ENCODE measurements at places on chromosomes 12 and 14.

GRCh38 chr14:86756521-86757190, 1226.7 kb downstream of the FLRT2 start:
- no peak for DNase-seq

GRCh38 chr14:72939630-72940029, 13.4 kb downstream of the DCAF4 start:
- DNase-seq: no peak

- DNase-seq: no peak
Observed at GRCh38 chr14:88276923-88277596, 46.0 kb downstream of the KCNK10 start.

DNA sequence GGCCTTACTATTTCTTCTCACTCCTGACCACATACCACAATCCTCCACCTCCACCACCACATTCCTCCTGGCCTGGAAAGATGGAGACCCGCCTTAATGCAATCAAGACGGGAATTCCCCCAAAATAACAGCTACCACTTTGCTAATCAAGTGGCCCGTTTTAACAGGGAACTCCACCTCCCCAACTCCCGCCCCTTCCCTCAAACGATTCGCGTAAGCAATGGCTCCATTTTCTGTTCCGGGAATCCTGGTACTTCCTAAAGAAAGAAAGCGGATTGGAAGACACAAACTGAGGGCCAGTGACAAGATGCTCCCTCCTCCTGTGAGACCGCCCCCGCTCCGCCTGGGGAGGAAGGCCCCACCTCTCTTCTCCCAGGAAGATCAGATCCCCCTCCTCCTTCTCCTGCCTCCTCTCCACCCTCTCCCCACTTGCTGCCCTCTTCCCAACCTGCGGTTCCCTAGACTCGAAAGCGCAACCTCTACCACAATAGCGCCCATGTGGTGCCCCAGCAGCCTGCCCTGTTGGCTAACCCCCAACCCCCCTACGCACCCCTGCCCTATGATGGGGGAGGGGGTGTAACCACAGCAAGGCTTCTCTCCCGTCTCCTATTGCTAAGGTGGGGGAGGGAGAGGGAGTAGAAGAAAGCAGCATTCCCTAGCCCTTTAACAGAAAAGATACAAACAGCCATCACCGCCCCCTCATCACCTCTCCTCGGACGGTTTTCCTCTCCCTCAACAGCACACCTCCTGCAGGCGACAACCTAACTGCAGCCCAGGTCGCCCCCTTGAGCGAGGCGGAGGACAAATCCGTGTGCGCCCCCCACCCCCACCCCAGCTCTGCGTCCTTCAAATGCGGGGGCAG, 777 bp downstream of the ARF3 start:
- DNase-seq: no peak

DNA sequence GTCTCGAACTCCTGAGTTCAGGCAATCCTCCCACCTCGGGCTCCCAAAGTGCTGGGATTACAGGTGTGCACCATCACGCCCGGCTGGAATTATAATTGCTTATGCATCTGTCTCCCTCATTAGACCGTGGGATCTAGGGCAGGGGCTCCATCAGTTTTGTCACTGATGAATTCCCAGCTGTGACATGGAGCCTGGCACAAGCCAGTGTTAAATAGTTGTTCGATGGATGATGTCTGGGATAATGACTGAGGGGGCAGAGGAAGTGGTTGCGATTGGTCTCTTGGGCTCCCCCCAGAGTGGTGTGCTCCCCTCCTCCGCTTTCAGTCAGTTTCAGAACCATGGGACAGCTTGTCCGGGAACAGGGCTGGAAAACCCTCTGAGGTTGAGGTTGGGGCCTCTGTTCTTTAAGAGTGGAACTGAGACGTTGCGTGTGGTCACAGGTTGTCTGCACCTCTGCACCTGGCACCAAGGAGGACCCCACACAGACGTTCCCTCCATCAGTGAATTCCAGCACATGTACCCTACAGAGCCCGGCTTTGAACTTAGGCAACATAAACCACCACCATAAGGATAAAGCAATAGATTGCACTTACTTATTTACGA, 30.8 kb upstream of the BATF start:
- DNase-seq: no peak

DNA sequence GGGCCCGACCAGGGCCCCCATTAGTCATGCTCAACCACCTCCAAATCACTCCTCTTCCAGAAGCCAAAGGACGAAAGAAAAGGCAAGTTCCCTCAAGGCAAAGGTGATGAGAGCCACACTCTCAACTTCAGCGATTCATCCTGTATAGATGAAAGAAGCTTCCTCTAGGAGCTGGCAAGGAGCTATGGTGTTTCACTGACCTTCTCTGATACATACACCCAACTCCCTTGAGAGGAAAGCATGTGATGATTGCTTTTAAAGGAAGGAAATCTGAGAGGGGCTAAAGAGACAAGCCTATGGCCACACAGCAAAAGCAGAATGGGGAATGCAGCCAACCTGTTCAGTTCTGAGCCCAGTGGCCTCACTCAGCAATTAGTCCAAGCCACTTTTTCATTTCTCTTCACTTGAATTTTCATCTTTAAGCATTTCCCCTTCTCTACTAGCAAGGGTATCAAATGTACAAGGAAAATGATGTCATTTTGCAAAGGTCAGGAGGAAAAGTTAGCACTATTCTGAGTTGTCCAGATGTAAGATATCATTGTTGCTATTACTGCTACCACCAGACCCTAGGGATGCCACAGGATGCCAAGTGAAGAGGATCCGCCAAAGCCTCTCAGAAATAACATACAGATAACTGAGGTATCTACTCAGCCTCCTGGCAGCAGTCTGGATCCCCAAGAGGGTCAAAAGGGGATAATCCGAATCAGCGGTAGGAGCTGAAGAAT, 82.5 kb downstream of the MAP3K9 start:
- no peak for DNase-seq

DNA sequence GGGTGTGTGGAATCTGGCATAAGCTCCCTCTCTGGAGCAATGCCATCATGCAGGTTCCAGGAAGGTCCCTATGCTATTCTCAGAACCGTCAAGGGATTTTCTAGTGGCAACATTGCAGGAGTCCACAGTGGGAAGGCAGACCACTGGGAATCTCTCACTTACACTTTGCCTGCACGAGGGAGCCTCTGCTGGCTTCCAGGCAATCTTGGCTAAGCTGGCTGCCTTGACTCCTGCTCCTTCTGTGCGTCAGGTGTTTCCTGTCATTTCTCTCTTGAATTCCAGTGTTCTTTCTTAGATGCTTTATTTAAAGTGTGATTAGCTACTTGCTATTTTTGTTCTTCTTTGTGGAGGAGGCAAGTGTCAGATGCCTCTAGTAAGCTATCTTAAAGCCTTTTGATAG, 414.0 kb upstream of the ATP2B1 start:
- no peak for DNase-seq

GRCh38 chr12:121578230-121579189, 2.3 kb downstream of the KDM2B start:
- no peak for DNase-seq

- DNase-seq: no peak
Observed at GRCh38 chr14:104600141-104600643, 4.4 kb downstream of the TMEM179 start.

GRCh38 chr14:95424529-95424928, 91.9 kb downstream of the SYNE3 start:
- no peak for DNase-seq

DNA sequence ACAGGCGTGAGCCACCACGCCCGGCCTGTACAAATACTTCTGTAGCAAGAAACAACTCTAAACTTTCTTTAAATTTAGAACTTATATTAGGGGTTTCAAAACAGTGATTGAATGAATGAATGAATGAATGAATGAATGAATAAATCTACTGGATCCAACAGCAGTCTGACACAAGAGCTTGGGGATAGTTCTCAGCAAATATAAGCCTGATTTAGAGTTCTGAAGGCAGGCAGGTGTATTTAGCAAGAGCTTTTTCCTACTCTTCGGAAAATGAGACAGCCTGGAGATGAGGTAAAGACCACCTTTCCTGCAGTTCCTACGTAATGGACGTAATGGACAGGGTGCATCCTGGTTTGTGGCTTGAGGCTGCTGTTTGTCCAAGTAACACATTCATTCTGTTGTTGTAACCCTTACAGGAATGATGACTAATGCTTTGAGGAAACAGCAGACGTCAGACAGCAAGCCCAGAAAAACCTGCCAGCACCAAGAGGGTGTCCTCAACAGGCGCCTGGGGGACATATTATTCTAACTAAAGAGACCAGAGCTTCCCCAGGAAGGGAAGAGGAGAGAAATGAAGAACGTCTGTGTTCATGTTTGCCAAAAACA, 277.4 kb upstream of the SOX5 start:
- no peak for DNase-seq

GRCh38 chr14:96699666-96700065, 97.5 kb upstream of the VRK1 start:
- DNase-seq: no peak

- DNase-seq: no peak
Observed at GRCh38 chr14:75242546-75243273, 35.9 kb upstream of the FOS start.

- DNase-seq: no peak
Observed at GRCh38 chr12:77767756-77768343, 62.8 kb upstream of the NAV3 start.

DNA sequence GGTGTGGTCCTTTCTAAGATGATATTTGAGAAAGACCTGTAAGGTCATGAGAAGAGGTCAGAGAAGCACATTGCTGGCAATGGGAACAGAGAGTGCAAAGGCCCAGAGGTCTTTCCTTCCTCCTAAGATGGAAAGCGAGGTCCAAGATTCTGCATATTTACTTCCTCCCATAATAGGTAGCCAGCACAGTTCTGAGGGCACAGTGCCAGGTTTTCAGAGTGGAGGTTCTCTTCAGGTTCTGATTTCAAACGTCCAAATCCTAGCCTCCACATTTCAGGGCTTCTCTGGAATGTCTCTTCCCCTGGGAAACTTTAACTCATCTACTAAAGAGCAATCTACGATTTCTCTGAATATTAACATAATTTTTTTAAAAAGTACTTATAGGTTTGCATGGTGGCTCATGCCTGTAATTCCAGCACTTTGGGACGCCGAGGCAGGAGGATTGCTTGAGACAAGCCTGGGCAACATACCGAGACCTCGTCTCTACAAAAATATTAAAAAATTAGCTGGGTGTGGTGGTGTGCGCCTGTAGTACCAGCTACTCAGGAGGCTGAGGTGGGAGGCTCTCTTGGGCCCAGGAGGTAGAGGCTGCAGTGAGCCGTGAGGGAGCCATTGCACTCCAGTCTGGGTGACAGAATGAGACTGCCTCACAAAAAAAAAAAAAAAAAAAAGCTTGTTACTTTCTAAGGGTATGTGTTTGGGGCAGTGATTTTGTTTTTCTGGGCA, 526 bp upstream of the MRPL42 start:
- no peak for DNase-seq

Data from T-helper 17 cell (primary cell).